ENCODE measurements at places on chromosomes 5 and 9.

DNA sequence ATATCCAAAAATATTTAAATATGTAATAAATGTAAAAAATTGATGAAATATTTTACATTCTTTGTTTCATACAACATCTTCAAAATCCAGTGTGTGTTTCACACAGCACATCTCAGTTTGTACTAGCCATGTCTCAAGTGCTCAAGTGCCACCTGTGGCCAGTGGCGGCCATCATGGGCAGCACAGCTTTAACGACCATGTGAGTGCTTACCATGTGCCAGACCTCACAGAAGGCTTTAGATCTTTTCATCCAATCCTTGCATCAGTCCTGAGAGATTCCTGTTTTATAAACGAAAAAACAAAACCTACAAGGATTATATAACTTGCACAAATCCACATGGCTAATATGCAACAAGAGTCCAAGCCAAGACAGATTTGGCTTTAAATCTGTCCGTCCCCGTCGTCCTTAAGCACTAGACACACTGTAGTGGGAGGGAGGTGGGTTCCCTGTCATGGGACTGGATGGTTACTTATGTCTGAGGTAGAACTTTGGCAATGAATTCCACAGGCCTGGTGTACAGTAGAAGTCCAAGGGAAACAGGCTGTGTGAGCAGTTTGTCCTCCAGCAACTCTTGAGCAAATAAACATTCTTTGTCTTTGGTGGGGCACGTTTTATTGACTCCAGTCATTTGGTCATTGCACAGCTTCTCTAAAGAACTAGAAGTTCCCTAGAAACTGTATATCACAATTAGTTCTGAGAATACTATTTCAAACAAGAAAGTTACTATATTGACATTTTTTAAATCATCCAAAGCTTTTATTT lies 25.0 kb upstream of the F2R start:
- DNase-seq, result peak; percentile 90

DNA sequence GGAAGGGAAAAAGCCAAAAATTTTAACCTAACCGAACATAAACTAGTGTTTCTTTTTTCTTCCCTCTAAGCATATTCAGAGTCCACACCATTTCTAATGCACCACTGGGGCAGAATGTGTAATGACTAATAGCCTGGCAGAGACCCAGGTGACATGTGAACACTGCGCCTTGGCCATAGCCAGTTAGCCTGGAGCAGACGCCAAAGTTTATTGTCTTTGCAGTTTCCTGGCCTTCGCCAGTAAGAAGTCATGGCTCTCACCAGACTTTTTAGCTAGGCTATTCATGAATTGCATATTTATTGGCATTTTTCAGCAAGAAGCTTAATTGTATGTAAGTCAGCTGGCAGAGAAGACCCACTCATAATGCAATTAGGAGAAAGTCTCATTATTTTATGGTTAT lies 182.8 kb upstream of the SLC27A6 start:
- DNase-seq, result peak; percentile 96

DNA sequence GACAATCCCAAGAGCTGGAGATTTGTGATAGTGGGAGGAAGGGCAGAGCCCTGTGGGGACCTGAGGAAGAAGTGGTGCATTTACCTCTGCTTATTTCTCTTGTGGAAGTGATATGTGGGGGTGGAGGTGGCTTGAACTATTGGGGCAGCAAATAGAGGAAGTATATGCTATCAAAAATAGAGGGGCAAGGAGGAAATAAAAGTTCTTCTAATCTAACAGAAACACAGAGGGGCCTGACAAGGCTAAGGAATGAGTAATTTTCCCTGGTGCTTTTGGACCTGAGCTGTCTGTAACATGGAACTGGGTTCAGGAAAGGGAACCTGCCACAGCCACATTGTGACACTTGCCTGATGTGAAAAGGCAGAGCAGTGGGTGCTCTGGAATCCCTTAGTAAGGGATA lies 378.6 kb upstream of the KLF4 start:
- no peak for DNase-seq

GRCh38 chr9:111992523-111992922 lies 95.9 kb downstream of the UGCG start:
- DNase-seq, result peak; percentile 44

DNA sequence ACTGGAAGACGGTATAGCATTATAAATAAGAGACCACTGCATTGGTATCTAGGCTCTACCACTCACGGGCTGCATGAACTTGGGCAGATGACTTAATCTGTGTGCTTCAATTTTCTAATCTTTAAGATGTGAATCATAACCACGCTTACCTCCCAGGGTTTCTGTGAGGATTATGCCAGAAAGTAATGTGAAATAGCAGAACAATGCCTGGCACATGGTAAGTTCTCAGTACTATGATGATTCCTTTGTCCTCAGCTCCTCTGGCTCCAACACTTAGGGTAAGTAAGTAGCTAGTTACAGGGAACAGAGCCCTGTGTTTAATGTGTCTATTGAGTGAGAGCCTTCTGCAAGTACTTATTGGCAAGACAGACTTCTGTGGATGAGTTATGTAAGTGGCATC lies 31.1 kb downstream of the POU4F3 start:
- DNase-seq, result peak; percentile 25

DNA sequence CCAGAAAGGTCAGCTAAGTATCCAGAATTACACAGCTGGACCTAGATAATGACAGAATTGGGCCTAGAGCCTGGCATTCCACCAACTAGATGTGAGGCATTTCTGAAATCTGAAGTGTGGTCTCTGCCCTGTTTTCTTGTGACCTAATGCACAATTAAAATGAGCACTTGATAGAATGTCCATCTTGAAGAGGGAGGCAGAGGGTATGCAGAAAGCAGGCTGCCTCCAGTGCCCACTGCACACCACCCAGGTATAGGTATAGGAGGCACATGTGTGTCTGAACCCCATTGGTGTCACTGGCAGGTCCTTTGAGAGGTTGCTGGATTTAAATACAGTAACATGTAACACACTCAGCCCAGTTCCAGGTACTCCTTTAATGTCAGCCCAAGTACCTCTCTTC lies 2.4 kb downstream of the MTAP start:
- DNase-seq, result no peak

DNA sequence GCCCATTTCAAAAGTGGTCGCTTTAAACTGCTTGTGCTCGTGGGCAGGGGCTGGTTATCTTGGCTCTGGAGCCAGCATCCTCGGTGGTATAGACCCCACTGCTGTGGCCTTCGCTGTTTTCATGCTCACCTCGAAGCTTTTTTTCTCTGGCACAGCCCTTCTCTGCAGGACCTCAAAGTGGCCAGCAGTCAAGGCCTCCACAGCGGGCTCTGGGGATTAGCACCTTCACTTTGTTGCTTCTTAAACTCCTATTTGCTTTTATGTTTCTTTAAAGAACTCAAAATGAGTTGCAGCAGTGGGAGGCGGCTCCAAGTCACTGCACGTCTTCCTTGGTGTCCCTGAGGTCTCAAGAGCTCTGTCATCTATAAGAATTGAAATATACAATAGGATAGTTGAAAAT lies 165.1 kb downstream of the CACNA1B start:
- no peak for DNase-seq

DNA sequence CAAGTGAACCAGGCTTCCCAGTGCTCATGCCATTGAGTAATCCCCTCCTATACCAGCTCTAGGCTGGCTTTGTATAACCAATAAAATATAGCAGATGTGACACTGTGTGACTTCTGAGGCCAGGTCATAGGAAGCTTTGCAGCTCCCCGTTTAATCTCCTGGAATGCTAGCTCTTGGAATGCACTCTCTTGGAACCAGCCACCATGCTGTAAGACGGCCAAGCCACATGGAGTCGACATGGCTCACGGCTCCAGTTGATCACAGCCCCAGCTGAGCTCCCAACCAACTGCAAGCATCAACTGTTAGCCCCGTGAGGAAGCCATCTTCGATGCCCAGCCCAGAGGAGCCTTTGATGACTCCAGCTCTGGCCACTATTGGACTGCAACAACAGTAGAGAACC lies 74.5 kb downstream of the SH3TC2 start:
- peak; percentile 54 for DNase-seq

- DNase-seq, result no peak
Observed at GRCh38 chr5:158027806-158028775, 169.1 kb upstream of the CLINT1 start.

GRCh38 chr5:5497152-5497788 lies 74.8 kb downstream of the ICE1 start:
- DNase-seq, result peak; percentile 52

DNA sequence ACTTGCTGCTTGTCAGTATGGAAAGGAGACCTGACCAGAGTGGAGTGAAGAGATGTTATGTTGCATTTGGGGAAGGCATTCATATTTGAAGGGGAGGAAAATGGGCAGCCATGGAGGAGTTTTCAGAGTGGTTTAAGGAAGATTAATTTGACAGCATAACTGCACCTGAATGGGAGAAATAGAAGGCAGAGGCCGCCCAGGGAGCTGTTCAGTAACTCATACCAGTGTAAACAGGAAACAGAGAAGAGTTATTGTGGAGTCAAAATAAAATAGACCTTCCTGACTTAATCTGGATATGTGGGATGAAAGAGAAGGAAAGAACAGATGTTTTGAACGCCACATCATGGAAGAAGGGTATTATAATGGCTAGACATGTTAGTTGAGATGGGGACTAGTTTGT lies 13.4 kb downstream of the SLC44A1 start:
- DNase-seq, result no peak

DNA sequence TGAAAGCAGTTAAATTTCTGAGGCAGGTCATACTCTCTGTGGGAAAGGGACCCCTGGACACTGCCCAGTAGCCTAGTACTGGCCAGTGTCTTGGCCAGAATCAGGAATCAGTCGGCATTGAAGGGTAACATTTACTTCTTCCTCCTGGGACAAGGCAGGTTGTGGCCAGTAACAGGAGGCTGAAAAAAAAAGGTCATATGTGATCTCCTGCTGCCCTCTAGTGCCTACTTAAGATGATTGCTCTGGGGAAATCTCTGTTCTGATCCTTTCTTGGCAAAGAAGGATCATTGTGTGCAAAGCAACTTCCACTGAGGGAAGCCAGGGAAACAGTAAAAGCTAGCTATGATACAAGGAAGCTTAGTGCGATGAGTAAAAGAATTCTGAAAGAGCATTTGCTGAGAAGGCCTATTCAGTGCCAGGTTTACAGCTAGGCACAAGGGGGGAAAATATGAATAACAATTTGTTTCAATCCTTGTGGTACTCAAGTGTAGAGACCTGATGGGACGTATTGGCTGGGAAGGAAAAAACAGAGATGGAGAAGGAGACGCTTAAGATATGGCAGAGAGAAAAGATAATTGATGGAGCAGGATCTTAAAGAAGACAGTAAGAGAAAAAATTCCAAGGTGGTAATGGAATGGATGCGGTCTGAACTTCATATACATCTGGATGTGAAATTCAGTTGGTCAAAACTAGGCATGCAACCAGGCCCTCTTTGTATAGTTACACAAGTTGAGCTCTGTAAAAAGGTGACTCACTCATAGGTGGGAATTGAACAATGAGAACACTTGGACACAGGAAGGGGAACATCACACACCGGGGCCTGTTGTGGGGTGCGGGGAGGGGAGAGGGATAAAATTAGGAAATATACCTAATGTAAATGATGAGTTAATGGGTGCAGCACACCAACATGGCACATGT lies 25.8 kb upstream of the TRIM32 start:
- peak; percentile 84 for DNase-seq

DNA sequence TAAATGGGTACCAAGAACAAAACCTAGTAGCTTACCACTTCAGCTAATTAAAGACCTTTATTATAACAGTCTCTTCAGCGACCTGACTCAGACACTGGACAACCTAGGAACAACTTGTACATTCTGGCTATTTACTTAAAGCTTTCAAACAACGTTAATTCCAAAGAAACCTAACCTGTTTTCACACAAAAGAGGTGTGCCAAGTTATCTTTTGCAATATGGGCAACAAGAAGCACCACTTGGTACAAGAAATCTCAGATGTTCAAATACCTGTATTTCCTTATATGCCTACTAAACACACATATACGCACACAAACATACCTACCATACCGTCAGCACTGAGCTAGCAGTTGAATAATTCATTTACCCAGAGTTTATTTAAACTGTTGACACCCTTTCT lies 23.0 kb downstream of the RNF145 start:
- no peak for DNase-seq

DNA sequence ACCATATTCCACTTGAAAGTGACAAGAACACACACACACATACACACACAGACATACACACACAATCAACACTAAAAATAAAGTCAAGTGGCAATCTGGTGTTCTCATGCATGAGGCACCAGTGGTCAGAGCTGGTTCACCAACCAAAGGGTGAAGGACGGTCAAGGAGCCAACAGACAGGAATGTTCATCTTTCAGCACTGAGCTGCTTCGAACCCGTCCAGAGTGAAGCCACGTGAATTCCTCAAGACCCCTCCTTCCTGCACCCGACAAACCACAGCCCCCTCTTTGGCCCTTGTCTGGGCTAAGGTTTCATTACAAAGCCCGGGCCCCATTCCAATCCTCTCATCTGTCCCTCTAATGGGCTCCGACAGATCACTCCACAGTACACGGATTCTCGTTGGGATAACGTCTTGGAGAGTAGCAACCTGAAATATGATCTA lies 84.5 kb upstream of the SMIM23 start:
- no peak for DNase-seq

- no peak for DNase-seq
Observed at GRCh38 chr9:95669253-95669652, 152.5 kb upstream of the PTCH1 start.

- DNase-seq, result no peak
Observed at GRCh38 chr5:124239572-124239971, 506.9 kb downstream of the ZNF608 start.

- DNase-seq, result no peak
Observed at GRCh38 chr5:137402436-137403187, 96.5 kb downstream of the SPOCK1 start.

DNA sequence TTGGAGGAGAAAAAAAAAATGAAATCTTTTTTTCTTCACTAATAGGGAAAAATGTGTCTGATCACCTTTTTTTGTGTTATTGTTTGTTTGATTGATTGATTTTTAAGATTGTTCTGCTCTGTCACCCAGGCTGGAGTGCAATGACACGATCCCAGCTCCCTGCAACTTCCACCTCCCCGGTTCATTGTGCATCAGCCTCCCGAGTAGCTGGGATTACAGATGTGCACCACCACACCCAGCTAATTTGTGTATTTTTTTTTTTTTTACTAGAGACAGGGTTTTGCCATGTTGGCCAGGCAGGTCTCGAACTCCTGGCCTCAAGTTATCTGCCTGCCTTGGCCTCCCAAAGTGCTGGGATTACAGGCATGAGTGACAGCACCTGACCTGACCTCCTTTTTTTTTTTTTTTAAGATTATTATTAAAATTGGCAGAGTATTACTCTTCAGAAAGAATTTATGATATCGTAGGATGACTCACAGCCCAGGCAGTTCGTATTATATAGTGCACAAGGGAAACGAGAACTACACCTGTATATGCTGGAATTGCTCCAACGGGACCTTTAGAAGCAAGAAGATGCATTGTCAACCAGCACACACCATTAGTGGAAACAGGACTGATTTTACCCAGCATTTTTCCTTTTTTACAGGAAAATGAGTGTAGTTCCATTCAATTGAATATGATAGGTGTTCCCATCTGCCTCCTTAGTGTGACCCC lies 27.7 kb downstream of the FUBP3 start:
- no peak for DNase-seq

Data from EH (cell line).